ENCODE measurements at places on chromosomes 7 and 10.

DNA sequence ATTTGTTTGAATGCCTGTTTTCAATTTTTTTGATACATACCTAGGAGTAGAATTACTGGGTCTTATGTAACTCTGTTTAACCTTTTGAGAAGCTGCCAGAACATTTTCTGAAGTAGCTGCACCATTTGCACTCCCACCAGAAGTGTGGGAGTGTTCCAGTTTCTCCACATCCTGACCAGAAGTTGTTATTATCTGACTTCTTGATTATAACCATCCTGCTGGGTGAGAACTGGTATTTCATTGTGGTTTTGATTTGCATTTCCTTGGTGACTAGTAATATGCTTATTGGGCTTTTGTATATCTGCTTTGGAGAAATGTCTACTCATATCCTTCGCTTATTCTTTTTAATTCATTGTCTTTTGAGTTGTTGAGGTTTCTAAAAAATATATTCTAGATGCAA lies 117.2 kb upstream of the GLCCI1 start:
- DNase-seq = no peak

GRCh38 chr7:146654048-146654447 lies 537.4 kb downstream of the CNTNAP2 start:
- no peak for DNase-seq

DNA sequence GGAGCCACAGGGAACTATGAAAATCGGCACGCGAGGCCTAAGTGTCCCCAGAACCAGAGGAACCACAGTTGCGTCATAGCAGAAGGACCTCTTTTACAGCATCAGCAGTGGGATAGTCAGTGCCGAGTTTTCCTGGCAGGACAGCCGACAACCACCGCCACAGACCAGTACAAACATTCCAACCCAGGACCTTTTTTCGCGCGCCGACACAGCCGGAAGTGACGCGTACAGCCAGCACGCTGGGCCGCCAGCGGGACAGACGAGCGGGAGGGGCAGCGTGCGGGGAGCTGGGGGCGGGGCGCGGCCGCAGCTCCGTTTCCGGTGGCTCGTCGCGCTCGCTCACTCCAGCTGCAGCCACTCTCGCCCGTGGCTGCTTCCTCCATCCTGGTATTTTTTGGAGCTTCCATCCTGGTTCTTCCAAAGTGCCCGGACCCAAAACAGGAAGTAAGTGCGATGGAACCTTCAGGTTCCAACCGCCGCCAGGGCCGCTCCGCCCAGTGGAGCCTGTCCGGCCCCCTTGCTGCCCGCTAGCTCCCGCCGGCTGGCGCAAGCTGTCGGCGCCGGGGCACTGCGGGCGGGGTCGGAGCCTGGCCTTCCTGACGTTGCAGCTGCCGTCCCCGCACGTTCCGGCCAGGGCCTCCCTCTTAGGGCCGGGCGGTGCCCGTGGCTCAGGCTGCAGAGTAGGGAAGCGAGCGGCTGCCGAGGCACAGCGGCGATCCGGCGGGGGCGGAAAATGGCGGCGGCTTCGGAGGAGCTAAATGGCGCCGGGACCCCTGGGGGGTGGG lies at the start of gene DMTF1:
Gene DMTF1, plus strand, starts transcription at position 342 of the 785 bp plus-strand sequence. CDS start 12,489 bp downstream, outside the sequence.
- peak; percentile 96 for DNase-seq

DNA sequence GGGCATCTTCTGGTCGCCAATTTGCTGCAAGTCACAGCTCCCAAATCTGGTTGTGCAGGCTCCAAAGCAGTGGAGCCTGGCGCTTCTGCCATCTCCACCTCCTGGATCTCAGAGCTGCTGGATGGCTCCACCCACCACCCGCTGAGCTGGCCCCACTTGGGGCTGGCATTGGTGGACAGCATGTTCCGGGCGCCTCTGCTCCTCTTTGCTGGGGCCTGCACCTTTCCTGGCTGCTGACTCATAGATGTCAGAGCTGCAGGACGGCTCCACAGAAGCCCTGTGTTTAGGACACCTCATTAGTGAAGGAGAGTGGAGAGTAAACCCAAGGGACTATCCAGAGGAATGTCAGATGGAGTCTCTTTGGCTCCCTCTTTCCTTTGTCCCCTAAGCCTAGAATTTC lies 27.4 kb downstream of the MAPK8 start:
- DNase-seq = no peak

DNA sequence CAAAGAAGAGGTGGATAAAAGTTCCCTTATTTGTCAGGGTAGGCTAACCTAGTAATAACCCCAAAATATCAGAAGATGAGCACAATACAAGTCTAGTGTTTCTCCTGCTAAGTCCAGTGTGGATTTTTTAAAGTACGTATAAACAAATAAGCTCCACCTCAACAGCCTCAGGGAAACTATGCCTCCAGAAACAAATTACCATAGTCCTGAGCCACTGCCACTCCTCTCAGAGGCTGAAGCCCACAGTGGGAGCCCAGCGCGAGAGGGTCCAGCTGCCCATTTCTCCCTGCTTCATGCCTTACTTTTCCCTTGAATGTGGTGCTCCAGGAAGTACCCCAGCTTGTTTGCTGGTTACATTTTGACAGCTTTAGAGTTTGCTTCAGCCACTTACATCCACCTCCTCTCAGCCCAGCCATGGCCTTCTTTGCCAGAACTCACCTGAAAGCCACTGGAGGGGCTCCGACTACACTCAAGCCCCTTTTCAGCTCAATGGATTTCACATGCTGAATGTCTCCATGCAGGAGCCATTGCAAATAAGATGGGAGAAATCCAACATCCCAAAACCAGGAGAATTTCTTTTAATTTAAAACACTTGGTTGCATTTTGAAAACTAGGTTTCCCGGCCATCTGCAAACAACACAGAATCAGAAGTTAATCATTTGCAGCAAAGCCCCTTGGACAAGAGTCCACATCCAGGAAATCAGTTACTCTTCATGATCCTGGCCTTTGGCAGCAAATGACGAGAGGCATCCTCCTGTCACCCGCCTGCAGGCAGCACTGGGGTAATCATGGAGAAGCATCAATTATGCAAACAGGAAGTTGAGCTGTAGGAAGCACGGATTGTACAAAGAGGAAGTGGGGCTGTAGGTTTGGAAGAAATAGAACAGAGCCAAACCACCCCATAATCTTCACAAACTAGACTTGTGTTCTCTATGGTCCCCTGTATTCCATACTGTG lies 138.1 kb downstream of the HERPUD2 start:
- DNase-seq = no peak

GRCh38 chr10:86350897-86351296 lies 15.7 kb downstream of the GRID1 start:
- no peak for DNase-seq

- no peak for DNase-seq
Measured at GRCh38 chr10:17435187-17435586, 19.2 kb downstream of the ST8SIA6 start.

GRCh38 chr10:95646160-95646559 lies 10.4 kb downstream of the ALDH18A1 start:
- no peak for DNase-seq

DNA sequence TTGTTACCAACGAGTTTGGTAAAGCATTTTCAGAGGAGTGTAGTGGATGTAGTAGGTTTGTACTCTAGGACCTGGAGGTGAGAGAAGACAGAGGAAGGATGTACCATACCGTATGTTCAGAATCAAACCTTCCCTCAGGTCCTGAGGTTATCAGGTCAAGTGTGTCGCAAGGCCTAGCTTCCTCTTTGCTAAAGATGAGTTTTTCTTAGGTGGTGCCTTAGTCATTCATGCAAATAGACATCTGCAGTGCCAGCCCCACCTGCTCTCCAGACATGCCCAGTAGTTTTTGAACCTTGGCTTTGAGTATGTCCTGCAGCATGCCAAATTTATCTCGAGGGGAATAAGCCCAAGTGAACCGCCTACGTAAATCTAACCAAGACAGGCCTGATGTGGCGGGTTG lies 71.3 kb downstream of the HDAC9 start:
- no peak for DNase-seq

DNA sequence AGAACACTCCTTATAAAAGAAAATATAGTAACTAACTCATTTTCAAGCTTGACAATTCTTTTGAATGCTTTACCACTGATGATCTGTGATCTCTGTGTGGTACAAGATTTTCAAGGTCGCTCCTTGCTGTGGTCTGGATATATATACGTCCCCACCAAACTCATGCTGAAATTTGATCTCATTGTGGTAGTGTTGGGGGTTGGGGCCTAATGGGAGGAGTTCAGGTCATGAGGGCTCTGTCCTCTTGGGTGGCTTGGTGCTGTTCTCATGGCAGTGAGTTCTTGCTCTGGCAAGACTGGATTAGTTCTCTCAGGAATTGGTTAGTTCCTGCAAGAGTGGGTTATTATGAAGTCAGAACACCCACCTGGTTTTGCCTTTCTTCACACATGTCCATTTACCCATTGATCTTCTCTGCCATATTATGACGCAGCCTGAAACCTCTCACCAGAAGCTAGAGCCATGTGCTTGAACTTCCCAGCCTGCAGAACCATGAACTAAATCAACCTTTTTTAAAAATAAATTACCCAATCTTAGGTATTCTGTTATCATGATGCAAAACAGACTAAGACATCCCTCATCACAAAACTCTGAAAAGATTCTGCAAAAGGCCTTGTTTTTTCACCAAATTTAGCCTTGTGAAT lies 8.3 kb upstream of the EDRF1 start:
- no peak for DNase-seq

GRCh38 chr10:70715853-70716795 lies 43.8 kb downstream of the ADAMTS14 start:
- DNase-seq = peak; percentile 6

GRCh38 chr7:70565721-70566370 lies 566.1 kb upstream of the GALNT17 start:
- DNase-seq = no peak

DNA sequence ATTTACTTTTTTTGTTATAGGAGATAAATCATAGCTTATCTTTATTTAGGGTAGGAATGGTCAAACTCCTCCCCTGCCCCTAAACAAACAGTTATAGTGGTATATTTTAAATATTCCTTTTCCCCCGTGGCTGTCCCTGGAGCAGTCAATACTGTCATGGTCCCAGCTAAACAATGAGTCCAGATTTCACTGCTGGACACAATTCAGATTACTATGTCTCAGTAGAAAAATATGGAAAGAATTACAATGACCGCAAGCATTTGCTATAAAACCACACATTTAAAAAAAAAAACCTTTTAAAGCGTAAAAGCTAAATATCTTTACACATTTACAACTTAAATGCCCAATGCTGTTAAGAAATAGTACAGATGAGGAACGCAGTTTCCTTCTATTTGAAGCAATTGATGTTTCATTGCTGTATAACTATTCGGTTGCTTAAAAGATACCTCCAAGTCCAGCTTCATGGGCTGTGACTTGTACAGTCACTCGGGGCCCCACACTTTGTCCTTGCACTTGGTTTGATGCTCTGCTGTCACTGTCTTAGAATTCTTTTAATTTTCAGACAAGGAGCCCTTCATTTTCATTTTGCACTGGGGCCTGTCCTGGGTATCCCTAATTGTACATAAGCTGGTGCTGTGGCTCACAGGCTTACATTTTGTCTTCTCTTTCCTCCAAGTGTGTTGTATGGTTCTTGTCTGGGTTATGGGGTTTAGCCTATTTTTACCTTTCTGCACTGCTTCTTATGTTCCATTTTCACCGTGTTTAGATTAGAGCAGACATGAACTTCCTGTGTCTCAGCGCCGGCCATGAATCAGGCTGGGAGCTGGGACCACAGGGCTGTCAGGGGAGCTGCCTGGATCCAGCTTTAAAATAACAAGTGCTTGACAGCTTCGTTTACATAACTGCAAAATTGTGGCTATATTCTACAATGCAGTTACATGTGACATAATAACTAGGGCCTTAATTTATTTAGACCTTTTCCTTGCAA lies 530.2 kb upstream of the FZD8 start:
- DNase-seq = peak; percentile 90

- DNase-seq = no peak
Measured at GRCh38 chr7:44394112-44394447, 68.7 kb upstream of the CAMK2B start.

GRCh38 chr7:121306565-121306964 lies 22.2 kb upstream of the WNT16 start:
- no peak for DNase-seq

DNA sequence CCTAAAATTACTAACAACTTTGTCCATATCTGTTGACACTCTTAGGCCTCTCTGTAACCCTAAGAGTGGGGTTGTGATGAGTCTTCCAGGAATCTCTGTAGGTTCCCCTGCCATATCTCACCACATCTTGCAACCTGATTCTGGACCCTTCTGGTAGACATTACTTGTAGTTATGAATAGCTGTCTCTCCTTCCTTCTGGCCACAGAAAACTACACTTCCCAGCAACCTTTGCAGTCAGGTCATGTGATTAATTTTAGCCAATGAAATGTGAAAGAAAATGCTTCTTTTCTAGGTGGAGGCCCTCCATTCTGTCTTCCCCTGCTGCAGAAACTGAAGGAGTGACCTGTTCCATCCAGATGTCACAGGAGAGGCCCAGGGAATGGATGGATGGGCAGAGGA lies 147.6 kb upstream of the AOAH start:
- DNase-seq = no peak

DNA sequence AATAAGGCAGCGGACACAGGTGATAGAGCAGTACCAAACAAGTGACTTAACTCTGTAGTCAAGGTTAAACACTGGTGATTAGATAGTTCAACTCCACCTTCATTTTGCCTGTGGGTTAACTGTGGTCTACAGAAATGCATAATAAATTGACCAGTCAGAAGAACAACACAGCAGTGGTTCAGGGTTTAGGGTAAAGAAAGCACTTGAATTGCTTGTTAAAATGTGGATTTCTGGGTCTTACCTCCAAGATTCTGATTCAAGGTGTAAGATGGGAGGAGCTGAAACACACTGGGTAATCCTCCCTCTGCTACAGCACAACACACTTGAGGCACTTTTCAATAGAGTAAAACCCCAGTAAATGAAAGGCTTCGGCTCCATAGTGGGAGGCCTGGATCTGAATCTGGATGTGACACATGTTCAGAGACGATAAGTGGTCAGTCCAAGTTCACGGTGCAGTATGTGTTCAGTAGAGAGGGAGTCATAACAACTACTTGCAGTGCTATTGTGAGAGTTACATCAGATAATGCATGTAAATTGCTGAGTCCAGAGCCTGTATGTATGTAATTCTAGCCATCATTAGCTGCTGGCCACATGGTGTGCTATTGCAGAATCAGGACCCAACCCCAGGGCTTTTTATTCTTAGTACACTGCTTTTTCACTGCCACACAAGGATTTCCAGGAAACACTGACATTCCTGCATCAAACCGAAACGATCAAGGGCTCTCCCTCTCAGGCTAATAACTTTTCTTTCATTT lies 141.7 kb downstream of the SORCS1 start:
- DNase-seq = no peak

GRCh38 chr7:151410405-151411390 lies 860 bp upstream of the WDR86 start:
- no peak for DNase-seq

DNA sequence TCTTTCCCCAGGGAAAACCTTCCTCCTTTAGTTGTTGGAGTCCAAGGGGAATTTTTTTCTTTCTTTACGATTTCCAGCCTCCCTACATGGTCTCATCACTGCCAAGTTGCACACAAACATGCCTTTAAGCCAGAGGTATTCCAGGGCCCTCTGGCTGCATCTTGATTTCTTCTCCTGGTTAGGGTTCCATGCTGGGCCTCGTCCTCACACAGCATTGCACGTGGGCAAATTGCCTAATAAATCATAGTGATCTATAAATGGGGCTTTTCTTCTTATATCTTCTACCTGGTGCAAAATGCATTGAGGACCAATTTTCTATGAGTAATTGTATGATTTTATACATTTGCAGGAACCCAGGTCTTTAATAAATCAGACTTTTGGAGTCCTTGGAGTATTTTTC lies 284.2 kb downstream of the C7orf25 start:
- DNase-seq = no peak

- no peak for DNase-seq
Measured at GRCh38 chr10:73867126-73867807, 7.1 kb downstream of the CAMK2G start.

GRCh38 chr7:15470825-15471668 lies 90.8 kb downstream of the AGMO start:
- DNase-seq = no peak

- no peak for DNase-seq
Measured at GRCh38 chr10:29417324-29417723, 128.5 kb downstream of the LYZL1 start.
